MCF 10A (cell line): ENCODE measurements at places on chromosomes 1 and 21. TPM values are rescaled to one million over a fixed set of nuclear protein-coding genes. Genes with fewer than 3 reads are reported as not detected.

DNA sequence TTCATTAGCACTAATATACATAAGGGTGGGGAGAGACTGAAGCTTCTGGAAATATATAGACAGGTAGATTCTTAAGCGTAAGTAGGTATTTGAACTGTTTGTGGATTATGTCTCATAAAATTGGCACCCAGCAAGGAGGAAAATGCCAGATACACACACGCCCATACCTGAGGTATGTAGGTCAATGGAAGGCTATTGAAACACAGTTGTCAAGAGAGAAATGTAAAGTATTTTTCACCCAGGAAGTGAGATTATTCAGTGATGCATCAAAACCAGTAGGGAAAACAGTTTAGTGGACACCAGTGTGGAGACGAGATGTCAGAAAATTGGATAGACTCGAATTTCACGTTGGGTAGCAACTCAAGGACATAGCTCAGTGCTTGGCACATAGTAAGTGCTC is 4.7 kb upstream of the RSPH1 start:
- H3K4me1 ChIP-seq: peaks cover 7% of the 10 kb centered on the region
- no peak for DNase-seq
- H3K27me3 ChIP-seq: no peaks in the 10 kb centered on the region
- H3K4me3 ChIP-seq: no peak overlapping the region

Gene NUP210L
- 0.05 and 0.10 TPM in 2 replicates for total RNA-seq

DNA sequence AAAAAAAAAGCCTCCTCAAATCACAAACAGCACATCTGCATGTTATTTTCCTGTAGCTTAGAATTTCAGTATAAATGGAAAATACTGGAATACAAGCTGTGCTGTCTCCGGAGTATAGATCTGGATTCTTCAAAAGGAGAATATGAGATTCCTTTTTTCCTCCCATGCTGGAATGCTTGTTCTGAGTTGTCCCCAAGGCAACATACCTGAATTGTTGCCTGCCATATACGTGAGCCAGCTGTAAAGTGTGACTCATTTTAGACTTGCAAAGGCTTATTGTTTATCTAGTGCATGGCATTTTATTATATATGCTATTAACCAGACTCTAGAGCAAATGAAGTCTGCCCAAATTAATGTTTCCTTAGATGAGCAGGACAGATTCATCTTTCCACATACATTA is 95.0 kb upstream of the C1orf105 start:
- no peaks in the 10 kb centered on the region for H3K36me3 ChIP-seq
- no peak overlapping the region for H3K4me3 ChIP-seq
- peak; percentile 71 for DNase-seq
- H3K27me3 ChIP-seq: no peaks in the 10 kb centered on the region

DNA sequence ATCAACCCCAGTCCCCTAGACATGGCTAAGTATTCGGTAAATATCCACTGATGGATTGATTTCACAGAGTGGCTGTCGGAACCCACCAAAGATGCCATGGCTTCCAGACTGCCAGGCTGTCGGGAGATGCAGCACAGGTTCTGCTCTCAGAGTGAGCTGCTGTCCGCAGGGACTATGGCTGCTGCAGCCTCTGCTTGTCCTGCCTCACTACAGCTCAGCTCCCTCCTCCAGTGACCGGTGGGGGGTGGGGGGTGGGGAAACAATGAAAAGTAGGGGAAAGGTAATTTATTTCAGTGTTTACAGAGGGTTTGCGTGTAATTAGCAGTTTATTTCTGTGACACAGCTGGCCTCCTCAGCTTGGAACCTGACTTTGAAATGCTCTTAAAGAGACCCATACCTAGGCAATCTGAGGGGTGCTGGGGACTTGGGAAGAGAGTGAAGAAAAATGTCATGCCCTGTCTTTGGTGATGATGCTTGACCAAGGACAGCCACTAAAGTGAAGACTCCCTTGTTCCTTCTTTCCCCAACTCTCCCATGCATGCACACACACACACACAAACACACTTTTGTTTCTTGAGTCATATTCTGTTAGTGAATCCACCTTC is 109.0 kb downstream of the CACNA1E start:
- H3K27ac ChIP-seq: no peak overlapping the region
- no peak for DNase-seq
- no peak overlapping the region for H3K4me3 ChIP-seq
- H3K4me1 ChIP-seq: no peaks in the 10 kb centered on the region

DNA sequence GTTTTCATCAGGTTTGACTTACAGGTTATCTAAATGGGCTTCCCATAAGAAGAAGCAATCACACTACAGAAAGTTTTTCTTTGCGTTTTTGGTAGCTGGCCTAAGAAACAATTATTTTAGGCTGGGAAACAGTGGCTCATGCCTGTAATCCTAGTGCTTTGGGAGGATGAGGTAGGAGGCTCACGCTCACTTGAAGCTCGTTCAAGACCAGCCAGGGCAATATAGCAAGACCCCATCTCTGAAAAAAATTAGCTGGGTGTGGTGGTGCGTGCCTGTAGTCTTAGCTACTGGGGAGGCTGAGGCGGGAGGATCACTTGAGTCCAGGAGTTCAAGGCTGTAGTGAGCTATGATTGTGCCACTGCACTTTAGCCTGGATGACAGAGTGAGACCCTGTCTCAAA is 1.6 kb upstream of the REN start:
- no peak overlapping the region for H3K4me3 ChIP-seq
- no peak for DNase-seq
- H3K27me3 ChIP-seq: no peaks in the 10 kb centered on the region
- H3K36me3 ChIP-seq: no peaks in the 10 kb centered on the region
- peaks cover 7% of the 10 kb centered on the region for H3K4me1 ChIP-seq

GRCh38 chr1:162046921-162047320 is 22.6 kb upstream of the NOS1AP start:
- no peaks in the 10 kb centered on the region for H3K36me3 ChIP-seq
- no peak overlapping the region for H3K4me3 ChIP-seq
- H3K27me3 ChIP-seq: no peaks in the 10 kb centered on the region
- DNase-seq: no peak
- no peak overlapping the region for H3K27ac ChIP-seq

Gene GREM2
- 0.10 TPM in 1 of 2 replicates, not detected in the other for total RNA-seq

GRCh38 chr1:213066363-213066762 is 15.3 kb downstream of the RPS6KC1 start:
- no peak overlapping the region for H3K4me3 ChIP-seq
- H3K4me1 ChIP-seq: no peaks in the 10 kb centered on the region
- peaks cover 8% of the 10 kb centered on the region for H3K36me3 ChIP-seq
- H3K27me3 ChIP-seq: no peaks in the 10 kb centered on the region
- H3K27ac ChIP-seq: no peak overlapping the region
- no peak for DNase-seq

Gene MAP1LC3C
- total RNA-seq: not detected in 2 replicates

DNA sequence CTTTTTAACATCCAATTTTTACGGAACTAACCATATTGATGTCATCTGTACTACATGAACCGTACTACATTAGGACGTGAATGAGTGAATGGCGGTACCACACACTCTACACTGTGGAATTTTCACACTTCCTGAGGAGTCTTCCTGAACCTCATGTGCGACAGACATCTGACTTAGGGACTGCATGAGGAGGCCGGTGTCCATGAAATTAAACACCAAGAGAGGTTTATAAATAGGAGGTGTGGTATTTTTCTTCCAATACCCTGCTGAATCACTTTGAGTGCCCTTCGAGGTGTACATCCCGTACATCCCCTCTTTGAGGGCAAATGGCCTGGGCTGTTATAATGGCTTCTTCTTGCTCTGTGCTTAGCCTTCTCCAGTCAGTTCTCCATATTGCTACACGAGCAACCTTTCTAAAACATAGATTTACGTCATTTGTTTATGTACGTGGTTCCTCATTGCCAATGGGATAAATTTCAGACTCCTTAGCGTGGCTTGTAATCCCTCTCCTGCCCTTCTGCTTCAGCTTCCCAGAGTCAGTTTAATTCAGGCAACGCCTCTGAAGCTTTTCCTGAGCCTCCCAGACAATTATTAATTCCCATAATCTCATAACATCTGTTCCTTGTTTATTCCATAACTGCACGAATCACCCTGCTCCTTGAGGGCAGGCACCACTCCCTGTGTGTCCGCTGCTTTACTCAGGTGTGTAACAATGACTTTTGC is 9.4 kb downstream of the ST3GAL3 start:
- no peak overlapping the region for H3K27ac ChIP-seq
- no peaks in the 10 kb centered on the region for H3K36me3 ChIP-seq
- no peak for DNase-seq
- peaks cover 18% of the 10 kb centered on the region for H3K4me1 ChIP-seq
- no peaks in the 10 kb centered on the region for H3K27me3 ChIP-seq
- H3K4me3 ChIP-seq: no peak overlapping the region

DNA sequence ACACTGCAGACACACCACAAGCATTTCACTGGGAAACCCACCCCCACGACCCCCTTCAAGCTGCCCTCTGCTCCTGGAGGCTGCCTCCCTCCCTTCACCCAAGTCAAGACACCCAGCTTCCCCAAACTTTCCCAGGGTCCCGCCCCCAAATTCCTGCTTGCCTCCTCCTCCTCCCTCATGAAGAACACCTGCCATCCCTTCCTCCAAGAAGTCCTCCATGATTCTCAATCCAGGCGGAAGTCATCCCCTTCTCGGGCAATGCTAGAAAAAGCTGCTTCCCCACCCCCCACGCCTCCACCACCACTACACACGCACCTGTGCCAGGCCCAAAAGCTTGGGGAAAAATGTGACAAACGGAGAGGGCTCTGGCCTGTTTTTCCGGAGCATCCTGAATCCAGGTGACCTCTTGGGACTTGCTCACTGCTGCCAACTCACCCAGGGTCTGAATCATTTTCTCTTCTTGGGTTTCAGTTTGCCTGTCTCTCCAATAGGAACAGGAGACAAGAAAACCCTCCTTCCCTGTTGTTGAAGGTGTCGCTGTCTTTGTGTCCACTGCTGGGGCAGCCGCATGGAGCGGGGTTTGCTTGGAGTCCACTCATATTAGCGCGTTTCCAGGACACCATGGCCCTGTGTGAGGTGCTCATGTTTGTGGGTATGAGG is 101.0 kb upstream of the CASZ1 start:
- DNase-seq: peak; percentile 37
- H3K36me3 ChIP-seq: peaks cover 7% of the 10 kb centered on the region
- H3K4me1 ChIP-seq: peaks cover 42% of the 10 kb centered on the region
- no peak overlapping the region for H3K4me3 ChIP-seq
- H3K27ac ChIP-seq: peak overlapping the region; percentile 78

- no peak overlapping the region for H3K4me3 ChIP-seq
- no peak for DNase-seq
- no peak overlapping the region for H3K27ac ChIP-seq
- H3K4me1 ChIP-seq: no peaks in the 10 kb centered on the region
Observed at GRCh38 chr21:16302851-16303282, 573.1 kb downstream of the USP25 start.

- peaks cover 31% of the 10 kb centered on the region for H3K36me3 ChIP-seq
- H3K4me3 ChIP-seq: no peak overlapping the region
- H3K4me1 ChIP-seq: no peaks in the 10 kb centered on the region
- H3K27ac ChIP-seq: no peak overlapping the region
- no peak for DNase-seq
- H3K27me3 ChIP-seq: no peaks in the 10 kb centered on the region
Observed at GRCh38 chr1:15733726-15734226, 2.3 kb upstream of the SLC25A34 start.

GRCh38 chr1:81738875-81739274 is 61.9 kb upstream of the ADGRL2 start:
- H3K4me1 ChIP-seq: peaks cover 5% of the 10 kb centered on the region
- no peak overlapping the region for H3K4me3 ChIP-seq

Gene VAV3
- 2.0 and 3.0 TPM in 2 replicates for total RNA-seq

Gene ADORA3
- not detected in 2 replicates for total RNA-seq

- peaks cover 28% of the 10 kb centered on the region for H3K4me1 ChIP-seq
- H3K27ac ChIP-seq: no peak overlapping the region
- peak overlapping the region; percentile 47 for H3K4me3 ChIP-seq
- H3K36me3 ChIP-seq: peaks cover 5% of the 10 kb centered on the region
- H3K27me3 ChIP-seq: no peaks in the 10 kb centered on the region
- no peak for DNase-seq
Observed at GRCh38 chr1:226100436-226101391, 38.2 kb downstream of the H3-3A start.

- peak; percentile 91 for DNase-seq
- peaks cover 36% of the 10 kb centered on the region for H3K36me3 ChIP-seq
- H3K27me3 ChIP-seq: no peaks in the 10 kb centered on the region
- no peak overlapping the region for H3K4me3 ChIP-seq
- peaks cover 49% of the 10 kb centered on the region for H3K4me1 ChIP-seq
Observed at GRCh38 chr1:161096530-161096929, 1.6 kb upstream of the KLHDC9 start.

- DNase-seq: no peak
- no peak overlapping the region for H3K27ac ChIP-seq
- no peak overlapping the region for H3K4me3 ChIP-seq
- no peaks in the 10 kb centered on the region for H3K36me3 ChIP-seq
- peaks cover 48% of the 10 kb centered on the region for H3K27me3 ChIP-seq
- peaks cover 18% of the 10 kb centered on the region for H3K4me1 ChIP-seq
Observed at GRCh38 chr1:156862584-156862983, 1.9 kb downstream of the NTRK1 start.

- no peaks in the 10 kb centered on the region for H3K27me3 ChIP-seq
- peaks cover 2% of the 10 kb centered on the region for H3K4me1 ChIP-seq
- no peak overlapping the region for H3K4me3 ChIP-seq
- H3K27ac ChIP-seq: peak overlapping the region; percentile 82
Observed at GRCh38 chr1:223752721-223753515, 40.6 kb downstream of the CAPN2 start.

GRCh38 chr1:93579891-93580290 is 101.7 kb downstream of the BCAR3 start:
- peaks cover 86% of the 10 kb centered on the region for H3K36me3 ChIP-seq
- DNase-seq: peak; percentile 45
- peak overlapping the region; percentile 71 for H3K27ac ChIP-seq

- peaks cover 3% of the 10 kb centered on the region for H3K4me1 ChIP-seq
- H3K27ac ChIP-seq: no peak overlapping the region
- H3K36me3 ChIP-seq: no peaks in the 10 kb centered on the region
- no peak for DNase-seq
- H3K4me3 ChIP-seq: no peak overlapping the region
Observed at GRCh38 chr21:42102991-42103390, 31.9 kb downstream of the UMODL1 start.

Gene PRAMEF11
- not detected in 2 replicates for total RNA-seq

DNA sequence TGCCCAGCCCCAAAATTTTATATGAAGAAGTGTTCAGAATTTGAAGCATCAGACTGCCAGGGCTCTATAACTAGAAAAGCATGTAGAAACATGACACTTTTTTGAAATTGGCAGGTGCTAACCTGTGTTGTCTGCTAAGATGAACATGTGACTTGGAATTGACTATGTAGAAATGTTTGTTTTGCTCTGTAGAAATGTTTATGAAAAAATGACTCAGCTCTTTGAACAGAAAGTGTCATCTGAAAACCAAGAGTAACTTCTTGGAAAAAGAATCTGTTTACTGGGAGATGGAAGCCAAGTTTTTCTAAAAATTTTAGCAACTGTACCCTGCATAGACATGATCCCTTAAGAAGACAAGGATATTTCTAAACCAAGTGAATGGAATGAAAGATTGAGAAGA is 59.2 kb downstream of the LHX9 start:
- no peaks in the 10 kb centered on the region for H3K27me3 ChIP-seq
- H3K27ac ChIP-seq: peak overlapping the region; percentile 86
- no peaks in the 10 kb centered on the region for H3K36me3 ChIP-seq
- DNase-seq: peak; percentile 85
- no peak overlapping the region for H3K4me3 ChIP-seq
- peaks cover 18% of the 10 kb centered on the region for H3K4me1 ChIP-seq

- no peak overlapping the region for H3K4me3 ChIP-seq
- no peak for DNase-seq
- H3K36me3 ChIP-seq: no peaks in the 10 kb centered on the region
- no peaks in the 10 kb centered on the region for H3K4me1 ChIP-seq
- no peak overlapping the region for H3K27ac ChIP-seq
Observed at GRCh38 chr21:39881661-39882060, 14.4 kb downstream of the PCP4 start.
